Right atrium auricular region (tissue), 2 donors: ENCODE measurements at places on chromosomes 5 and 9.

DNA sequence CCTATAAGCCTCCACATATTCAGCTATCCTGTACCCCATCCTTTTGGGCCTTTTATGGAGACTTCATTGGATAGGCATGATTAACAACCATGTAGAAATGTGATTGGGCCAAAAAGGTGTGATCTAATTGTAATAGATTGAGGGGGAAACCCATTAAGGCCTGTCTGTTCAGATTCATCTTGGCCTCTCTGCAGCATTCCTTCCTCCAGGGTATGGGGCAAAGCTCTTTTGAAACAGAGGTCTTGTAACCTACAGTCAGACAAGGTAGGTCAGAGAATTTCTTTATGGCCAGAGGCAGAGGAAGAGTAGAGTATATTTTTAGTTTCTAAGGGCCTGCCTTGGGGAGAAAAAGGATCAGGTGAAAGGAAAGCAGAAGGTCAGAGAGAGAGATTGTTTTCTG lies 98.5 kb downstream of the INVS start:
- no peak for DNase-seq

- DNase-seq, result no peak
These were observed 24.2 kb downstream of the BASP1 start for GRCh38 chr5:17241635-17242034.

DNA sequence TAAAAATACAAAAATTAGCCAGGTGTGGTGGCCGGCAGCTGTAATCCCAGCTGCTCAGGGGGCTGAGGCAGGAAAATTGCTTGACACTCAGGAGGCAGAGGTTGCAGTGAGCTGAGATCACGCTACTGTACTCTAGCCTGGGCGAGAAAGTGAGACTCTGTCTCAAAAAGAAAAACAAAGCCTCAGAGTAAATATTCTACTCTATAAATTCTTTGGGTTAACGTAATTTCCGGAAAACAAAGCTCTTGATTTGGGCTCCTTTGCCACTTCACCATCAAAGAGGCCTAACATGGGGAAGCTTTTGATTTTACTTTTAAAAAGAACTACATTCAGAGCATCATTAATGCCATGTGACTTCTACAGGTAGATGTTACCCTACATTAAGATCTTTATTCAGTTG lies 103.1 kb downstream of the SERINC5 start:
- DNase-seq, result no peak

DNA sequence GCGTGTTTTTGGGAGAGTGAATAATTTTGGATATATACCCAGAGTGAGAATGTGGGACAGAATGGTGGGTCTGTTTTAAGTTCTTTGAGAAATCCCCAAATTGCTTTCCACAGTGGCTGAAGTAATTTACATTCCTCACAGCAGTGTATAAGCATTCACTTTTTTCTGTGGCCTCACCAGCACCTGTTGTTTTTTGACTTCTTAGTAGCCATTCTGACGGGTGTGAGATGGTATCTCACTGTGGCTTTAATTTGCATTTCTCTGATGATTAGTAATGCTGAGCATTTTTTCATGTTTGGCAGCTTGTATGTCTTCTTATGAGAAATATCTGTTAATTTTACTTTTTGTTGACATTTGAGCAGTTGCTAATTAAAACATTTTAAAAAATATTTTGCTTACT lies 9.4 kb upstream of the SPATA31D1 start:
- DNase-seq, result no peak

DNA sequence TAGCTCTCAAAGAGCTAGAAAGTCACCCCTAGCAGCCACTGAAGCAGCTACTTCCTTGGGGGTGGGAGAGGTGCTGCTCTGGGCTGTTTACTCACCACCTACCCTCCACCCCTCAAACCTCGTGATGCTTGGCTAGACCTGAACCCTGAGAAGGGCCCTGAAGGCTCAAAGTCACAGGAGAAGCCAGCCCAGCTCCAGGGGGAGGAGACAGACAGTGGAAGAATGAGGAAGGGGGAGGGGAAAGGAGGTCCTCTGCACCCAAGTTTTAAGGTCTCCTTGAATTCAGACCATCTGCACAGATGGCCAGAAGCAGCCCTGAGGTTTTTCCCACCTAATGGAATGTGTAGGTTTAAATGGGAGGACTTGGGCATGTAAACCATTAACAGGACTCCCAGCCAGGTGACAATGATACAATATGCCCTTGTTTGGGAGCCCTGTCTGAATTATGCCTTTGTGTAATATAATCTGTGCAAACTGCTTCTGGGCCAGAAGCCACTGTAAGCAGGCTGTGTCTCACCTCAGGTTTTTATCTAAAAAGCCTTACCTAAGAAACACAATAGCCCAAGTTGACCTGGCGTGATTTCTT lies 180.5 kb downstream of the PIK3R1 start:
- no peak for DNase-seq

- DNase-seq, result no peak
These were observed 629.3 kb downstream of the ANXA1 start for GRCh38 chr9:73780916-73781315.

- DNase-seq, result no peak
These were observed 49.2 kb upstream of the CTNNAL1 start for GRCh38 chr9:109062543-109062942.

DNA sequence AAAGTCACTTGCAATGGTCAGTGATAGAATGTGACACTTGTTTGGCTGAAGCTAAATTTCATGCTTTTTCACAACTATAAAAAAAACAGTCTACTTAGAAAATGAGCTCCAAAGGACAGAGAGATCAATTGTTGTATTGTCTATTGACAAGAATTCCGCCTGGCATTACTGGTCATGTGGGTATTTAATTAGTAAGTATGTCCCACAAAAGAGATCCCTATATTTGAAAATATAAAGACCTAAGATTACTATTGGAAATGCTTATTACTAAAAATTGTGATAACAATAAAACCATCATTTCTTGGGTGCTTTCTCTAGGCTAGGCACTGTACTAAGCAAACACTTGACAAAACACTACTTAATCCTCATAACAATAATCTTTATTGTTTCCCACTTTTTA lies 745.2 kb upstream of the C9orf72 start:
- DNase-seq, result no peak

DNA sequence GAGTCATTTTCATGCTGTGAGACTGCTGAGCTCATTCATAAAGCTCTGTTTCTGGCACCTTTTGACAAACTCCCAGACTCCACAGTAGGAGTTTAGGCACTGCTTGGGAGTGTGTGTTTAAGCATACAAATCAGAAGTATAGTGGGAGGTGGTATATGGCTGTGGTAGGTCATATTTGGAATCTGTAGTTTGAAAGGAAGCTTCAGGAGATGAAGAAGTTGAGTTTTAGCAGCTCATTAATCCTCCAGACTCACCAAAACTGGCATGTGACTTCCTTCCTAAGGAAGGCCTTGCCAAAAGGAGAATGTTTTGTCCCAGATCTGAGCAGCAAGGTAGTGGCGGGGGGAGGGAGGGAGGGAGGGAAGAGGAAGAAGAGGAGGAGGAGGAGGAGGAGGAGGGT lies 52.8 kb downstream of the SAXO1 start:
- DNase-seq, result no peak

DNA sequence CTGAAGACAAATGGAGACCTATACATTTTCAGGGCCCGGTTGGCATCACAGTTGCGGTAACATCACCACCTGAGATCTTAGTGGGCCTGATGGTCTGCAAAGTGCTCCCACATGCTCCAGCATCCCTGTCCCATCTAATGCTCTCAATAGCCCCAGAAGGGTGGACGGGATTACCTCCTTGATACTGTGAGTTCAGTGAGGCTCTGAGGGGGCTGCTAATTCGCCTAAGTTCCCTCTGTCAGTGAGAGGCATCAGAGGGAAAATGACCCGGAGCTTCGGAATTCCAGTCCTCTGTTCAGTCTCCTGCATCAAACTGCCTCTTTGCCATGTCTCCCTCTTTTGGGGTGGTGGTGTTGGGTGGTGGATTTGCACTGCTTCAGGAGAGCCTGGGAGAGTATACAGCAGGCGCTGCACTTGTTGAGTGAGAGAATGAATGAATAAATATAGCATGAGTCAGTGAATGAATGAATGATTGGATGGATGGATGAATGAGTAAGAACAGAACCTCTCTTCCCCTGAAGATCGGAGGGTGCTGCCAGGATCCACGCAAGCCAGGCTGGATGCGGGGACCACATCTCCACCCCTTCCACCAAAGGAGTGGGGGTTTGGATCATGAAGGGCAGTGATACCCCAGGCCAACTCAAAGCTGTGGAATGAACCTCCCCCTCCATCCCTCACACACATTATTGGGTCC lies 141.0 kb downstream of the GABBR2 start:
- DNase-seq, result peak; percentile 4

GRCh38 chr9:95027914-95028852 lies 289.3 kb downstream of the FANCC start:
- no peak for DNase-seq

DNA sequence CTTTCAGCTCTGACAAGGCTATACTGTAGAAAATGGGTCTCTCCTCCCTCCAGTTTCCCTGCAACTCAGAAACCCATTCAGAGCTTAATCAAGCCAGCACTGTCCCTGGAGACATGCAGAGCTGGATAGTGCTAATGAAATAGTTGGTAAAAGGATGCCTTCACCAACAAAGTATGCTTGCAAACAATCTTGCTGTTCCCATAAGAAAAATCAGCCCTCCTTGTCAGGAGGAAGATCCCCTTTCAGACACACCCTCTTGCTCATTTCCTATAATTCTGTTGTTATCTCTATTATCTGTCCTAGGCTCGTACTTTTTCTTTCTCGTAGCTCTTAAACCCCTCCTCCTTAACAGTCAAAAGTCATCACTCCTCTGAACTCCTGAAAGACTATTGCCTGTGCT lies 9.9 kb upstream of the OSMR start:
- no peak for DNase-seq

- no peak for DNase-seq
These were observed 507.3 kb upstream of the TYRP1 start for GRCh38 chr9:12185856-12186255.

GRCh38 chr9:129739432-129739831 lies 13.4 kb downstream of the PTGES start:
- DNase-seq, result no peak

- no peak for DNase-seq
These were observed 124.9 kb downstream of the MRPS30 start for GRCh38 chr5:44933686-44934085.

DNA sequence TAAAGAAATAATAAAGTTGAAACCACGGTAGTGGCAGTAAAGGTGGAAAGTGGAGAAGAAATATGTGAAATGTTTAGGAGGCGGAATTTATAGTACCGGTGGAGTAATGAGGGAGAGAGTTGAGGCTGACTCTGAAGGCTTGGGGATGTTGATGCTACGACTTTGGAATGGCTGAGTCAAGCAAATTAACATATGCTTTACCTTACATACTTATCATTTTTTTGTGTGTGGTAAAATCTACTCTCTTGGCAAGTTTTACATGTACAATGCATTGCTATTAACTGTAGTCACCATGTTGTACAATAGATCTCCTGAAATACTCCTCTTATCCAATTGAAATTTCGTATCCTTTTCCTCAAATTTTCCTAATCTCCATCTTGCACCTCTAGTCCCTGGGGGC lies 179.0 kb downstream of the TAF11L14 start:
- no peak for DNase-seq

- DNase-seq, result no peak
These were observed 1.1 kb upstream of the DOCK2 start for GRCh38 chr5:169635936-169636335.

- no peak for DNase-seq
These were observed 72.9 kb downstream of the ARSB start for GRCh38 chr5:78912085-78912771.

DNA sequence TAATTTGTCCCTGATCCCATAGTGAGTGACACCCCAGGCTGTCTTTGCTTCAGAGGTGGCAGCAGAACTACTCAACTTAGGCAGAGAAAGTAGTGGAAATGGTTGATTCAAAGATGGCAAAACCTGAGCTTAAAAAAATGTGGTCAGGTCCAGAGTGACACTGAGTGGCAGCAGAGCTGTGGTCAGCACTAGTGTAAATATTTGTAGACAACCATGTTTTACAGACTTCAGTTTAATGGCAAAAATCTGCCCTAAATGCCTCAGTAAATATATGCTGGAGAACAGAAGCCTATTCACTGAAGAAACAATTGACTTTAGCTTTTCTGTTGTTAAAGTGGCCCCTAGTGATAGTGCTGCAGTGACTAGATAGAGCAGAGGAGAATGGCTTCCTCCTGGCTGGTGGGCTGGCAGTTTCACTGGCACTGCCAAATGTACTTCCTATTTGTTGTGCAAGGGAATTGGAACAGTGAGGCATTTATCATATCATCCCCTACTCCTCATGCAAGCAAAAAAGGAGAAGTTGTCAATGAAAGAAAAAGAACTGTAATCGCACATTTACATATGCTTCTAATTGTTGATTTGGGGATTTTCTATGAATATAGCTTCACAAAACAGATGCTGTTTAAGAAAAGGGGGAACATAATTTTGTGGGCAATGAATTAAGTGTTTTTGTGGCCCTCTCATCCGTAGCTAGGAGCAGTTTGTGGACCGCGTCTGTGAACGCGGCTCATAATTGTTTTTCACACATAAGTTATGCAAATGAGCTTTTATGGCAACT lies 12.0 kb downstream of the PBX3 start:
- no peak for DNase-seq

- peak; percentile 66 for DNase-seq
These were observed at the start of gene NCS1 for GRCh38 chr9:130172161-130172857. Gene NCS1, plus strand, starts transcription at chr9:130172404. Its CDS starts 260 bp downstream, at chr9:130172664.

DNA sequence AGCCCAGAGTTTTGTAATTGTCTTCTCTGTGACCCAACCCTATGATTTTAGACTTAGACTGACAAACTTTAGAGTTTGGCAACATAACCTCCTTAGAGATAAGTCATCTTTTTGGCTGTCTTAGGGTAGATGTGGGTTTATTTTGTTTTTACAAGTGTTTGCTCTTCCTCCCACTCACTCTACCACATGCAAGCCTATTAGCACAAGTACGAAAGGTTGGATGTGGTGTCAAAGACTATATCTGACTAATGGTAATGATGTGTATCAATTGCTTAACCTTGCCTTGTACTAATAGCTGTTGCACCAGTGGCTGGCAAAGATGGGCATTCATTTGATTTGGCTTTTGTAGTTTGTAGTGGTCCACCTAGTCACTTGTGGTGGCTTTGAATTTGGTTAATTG lies 46.5 kb downstream of the SLC25A46 start:
- no peak for DNase-seq

DNA sequence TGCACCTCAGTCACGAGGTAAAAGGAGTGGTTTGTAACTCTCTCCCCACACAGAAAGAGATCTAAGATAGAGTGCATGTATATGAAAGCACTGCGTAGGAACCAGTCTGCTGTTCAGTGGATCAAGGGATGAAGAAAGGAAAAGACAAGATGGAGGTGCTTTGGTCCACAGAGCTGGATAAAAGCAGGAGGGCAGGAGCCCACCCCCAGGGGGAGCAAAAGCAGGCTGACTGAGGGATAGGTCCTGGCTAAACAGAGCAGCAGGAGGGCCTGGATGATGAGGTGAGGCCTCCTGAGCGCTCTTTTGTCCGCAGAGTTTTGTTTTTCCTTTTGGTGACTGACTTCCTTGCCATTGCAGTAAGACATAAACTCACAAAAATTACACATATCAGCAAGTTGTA lies 293.5 kb upstream of the C9orf72 start:
- no peak for DNase-seq

- no peak for DNase-seq
These were observed 200.4 kb downstream of the TTLL11 start for GRCh38 chr9:121892706-121893105.
